Activated CD4-positive, alpha-beta memory T cell treated with anti-CD3 and anti-CD28 coated beads, Interleukin-2, amount 10 ng/mL, durations not matched to agents 7 days and 5 days (primary cell): ENCODE measurements at places on chromosomes 4 and X. TPM values are rescaled to one million over a fixed set of nuclear protein-coding genes. Genes with fewer than 3 reads are reported as not detected.

DNA sequence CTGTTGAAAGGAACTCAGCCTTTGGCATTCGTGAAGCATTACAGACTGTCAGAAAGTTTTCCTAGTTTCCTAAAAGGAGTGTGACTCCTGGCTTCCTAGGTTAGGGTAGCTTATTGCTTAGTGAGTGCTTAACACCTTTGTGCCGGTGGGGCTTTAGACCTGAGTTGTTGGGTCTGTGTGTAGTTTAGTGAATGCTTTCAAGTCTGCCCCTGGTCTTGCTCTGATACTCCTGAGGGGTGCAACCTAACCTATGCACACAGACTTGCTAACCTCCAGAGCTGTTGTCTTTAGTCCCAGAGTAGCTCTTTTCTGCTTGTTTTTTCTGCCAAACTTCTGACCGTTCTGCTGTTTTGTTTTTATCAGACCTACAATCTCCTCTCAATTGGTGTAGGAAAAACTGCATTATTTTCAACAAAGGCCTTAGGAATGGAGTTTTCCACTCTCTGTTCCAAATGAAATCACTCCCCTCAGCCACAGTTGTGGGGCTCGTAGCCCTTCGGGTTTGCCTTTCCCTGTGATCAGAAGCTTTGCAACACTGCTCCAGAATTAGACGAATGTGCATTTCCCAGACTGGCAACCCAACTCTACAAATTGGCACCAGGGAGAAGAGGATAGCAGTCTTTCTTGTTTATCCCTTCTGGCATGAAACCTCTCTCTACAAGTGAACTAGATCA is 1399.1 kb upstream of the PCDH7 start:
- H3K4me3 ChIP-seq = no peak overlapping the region
- no peaks in the 10 kb centered on the region for H3K27me3 ChIP-seq
- no peaks in the 10 kb centered on the region for H3K36me3 ChIP-seq
- no peaks in the 10 kb centered on the region for H3K4me1 ChIP-seq
- no peak overlapping the region for H3K27ac ChIP-seq
- no peak for DNase-seq

DNA sequence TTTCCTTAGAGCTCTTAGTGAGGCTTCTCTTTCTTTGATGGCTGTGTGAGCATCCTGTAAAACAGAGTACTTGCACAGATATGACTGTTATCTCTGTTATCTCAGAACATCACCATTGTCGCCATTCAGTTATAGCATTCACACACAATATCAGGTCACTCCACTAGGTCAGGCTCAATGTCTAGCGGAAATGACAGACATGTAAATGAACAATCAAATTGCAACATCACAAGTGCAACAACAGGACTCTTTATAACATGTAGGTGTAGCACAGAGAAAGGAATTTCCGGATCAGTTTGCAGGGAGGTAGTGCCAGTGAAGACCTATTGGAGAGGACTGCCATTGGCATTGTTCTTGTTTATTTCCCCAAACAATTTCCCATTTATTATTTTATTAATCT is 43.2 kb upstream of the IGSF1 start:
- no peaks in the 10 kb centered on the region for H3K27me3 ChIP-seq
- H3K4me1 ChIP-seq = no peaks in the 10 kb centered on the region
- H3K4me3 ChIP-seq = no peak overlapping the region
- H3K27ac ChIP-seq = no peak overlapping the region
- DNase-seq = no peak

- H3K4me3 ChIP-seq = no peak overlapping the region
- no peak overlapping the region for H3K27ac ChIP-seq
These were observed 74.2 kb downstream of the TAF1 start for GRCh38 chrX:71440401-71440800.

Gene HMX1
- not detected for total RNA-seq

GRCh38 chr4:123786163-123786915 is 389.7 kb downstream of the SPRY1 start:
- no peaks in the 10 kb centered on the region for H3K27me3 ChIP-seq
- H3K36me3 ChIP-seq = no peaks in the 10 kb centered on the region
- H3K4me1 ChIP-seq = no peaks in the 10 kb centered on the region
- H3K4me3 ChIP-seq = no peak overlapping the region

DNA sequence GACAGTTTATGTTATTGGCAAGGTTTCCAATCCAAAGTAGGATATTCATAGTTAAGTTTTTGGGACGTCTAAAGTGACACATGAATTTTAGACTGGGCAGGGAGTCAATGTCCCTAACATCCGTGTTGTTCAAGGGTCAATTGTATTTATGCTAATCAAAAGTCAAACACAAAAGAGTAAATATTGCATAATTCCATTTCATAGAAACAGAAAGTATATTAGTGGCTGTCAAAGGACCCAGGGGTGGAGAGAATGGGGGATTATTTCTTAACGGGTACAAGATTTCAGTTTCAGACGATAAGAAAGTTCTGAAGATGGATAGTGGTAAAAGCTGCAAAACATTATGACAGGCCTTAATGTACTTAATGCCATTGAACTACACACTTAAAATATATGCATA is 971.8 kb upstream of the AGA start:
- DNase-seq = no peak
- H3K4me3 ChIP-seq = no peak overlapping the region
- H3K27ac ChIP-seq = no peak overlapping the region
- no peaks in the 10 kb centered on the region for H3K36me3 ChIP-seq
